T-helper 22 cell (primary cell): ENCODE measurements at places on chromosomes 12 and 14.

- no peak for DNase-seq
Measured at GRCh38 chr12:124557518-124558223, 9.7 kb downstream of the NCOR2 start.

DNA sequence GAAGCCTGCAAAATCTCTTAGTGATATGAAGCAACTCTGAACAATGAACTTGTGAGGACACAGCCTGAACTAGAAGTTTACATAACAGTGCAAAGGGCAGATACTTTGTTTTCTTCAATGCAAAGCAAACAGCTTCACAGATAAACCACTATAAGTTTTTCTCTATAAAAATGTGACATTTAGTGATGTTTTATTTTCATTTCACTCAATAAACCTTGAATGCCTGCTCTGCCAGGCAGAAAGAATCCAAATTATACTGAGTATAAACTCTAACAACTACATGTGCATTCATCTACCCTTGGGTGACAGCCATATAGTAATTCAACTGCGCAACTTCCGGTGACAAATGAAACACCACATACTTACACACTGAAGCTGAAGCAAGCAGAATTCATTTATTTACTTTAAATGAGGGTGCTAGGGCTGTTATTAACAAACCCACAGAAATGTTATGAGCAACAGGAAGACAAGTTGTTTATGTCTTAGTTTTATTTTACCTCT is 10.3 kb downstream of the DCP1B start:
- DNase-seq, result peak; percentile 13

DNA sequence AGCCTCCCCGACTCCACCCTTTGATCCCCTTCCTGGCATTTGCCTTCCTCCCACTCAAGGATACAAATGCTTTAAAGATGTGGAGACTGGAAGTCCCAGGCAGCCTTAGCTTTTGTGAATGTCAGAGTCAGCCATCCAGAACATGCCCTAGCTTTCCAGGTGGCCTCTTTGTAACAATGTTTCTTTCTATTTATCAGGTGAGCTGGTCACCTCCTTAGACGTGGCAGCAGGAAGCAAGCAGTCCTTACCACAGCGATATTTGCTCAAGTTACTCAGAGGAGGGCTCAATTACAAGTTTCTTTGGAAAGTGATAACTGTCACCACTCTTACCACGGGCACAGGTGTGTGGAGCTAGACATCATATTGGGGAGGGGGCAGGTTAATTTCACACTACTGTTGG is 4.9 kb downstream of the GALNT6 start:
- DNase-seq, result no peak

GRCh38 chr12:128365032-128365431 is 98.1 kb downstream of the TMEM132C start:
- DNase-seq, result no peak

GRCh38 chr12:1171657-1172408 is 180.8 kb downstream of the ERC1 start:
- DNase-seq, result no peak

DNA sequence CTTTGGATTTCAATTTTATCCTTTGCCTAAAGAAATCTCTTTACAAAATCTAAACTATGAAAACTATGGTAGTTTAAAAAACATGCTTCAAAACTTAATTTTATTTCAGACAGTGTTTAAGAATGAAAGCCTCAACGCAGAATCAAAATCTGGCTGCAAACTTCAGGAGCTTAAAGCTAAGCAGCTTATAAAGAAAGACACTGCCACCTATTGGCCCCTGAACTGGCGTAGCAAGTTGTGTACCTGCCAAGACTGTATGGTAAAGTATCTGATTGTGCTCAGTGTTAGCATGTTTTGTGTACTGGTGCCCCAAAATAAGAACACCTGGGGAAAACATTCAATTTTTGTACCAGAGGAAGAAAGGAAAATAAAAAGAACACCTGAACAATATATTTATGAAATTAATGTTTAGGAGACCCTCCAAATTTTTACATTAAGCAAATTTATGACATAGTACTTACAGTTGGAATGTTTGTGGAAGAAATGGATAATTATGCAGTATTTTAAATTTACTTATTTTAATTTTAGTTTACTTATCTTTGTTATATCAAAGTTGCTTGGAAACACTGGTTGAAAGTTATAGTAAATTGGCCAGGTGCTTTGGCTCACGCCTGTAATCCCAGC is 12.2 kb downstream of the UBR7 start:
- peak; percentile 16 for DNase-seq

DNA sequence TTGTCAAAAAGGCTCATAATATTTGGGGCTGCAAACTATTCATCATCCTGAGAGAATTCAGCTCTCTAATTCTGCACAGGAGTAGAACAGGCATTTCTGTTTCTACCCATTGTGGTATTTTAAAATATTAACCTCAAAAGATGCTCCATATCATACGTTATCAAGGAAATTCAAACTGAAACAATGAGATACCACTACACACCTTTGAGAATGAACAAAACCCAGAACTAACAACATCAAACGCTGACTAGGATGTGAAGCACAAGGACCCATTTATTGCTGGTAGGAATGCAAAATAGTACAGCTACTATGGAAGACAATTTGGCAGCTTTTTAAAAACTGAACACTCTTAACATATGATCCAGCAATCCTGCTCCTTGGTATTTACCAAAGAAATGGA is 171.8 kb downstream of the DUSP6 start:
- DNase-seq, result no peak

DNA sequence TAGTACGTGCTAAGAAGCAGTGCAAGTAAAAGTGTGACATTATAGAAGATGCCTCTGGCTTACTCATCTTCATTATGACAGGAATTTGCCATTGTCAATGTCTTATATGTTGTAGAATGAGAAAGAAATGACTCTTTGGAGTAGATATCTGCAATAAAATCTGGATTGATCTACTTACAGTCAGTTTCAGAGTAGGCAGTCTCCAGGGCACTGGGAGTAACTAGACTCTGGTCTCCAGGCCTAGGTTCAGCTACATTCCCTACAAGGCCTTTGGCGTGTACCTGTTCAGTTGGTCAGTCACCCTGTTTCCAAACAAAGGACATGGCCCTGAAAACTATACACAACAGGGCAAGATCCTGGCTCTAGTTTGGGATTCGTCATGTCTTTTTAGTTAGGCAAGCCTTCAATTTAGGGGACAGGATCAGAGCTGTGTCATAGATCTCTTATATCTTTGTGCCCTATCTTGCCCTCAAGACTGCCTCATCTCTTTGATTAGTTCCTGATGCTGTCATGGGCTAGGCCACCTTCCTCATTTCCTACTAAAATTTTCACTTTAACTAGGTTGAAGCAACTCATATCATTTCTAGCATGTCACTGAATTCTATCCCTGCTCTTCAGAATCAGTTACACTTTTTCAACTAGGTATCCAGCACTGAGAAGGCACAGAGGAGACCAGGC is 410.0 kb downstream of the RAD51B start:
- DNase-seq, result no peak

- no peak for DNase-seq
Measured at GRCh38 chr12:68939505-68939904, 6.5 kb upstream of the CPM start.

DNA sequence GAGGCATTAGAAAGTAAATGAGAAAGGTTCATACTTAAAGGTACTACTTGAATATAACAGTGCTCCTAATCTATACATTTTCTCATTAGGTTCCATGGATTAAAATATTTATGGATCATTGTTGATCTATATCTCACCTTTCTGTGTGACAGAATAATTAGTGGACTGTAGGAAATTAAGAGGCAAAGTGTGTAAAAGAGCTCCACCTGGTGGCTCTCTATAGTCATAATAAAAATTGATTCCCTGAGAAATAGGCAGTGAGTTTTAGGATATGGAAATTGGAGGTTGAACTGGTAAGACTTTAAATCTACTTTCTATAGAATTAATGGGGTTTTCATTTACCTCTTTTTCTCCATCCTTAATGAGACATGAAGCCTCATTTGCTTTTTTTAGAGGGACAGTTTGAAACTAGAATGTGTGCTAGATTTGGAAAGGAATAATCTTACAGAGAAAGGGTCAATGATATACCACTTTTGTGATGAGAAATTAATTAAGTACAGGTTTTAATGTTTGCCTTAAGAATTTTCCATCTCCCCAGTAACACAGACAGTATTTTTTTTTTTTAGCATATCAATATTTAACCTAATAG is 11.8 kb upstream of the DERA start:
- DNase-seq, result no peak

- no peak for DNase-seq
Measured at GRCh38 chr14:98700748-98701147, 571.2 kb downstream of the BCL11B start.

DNA sequence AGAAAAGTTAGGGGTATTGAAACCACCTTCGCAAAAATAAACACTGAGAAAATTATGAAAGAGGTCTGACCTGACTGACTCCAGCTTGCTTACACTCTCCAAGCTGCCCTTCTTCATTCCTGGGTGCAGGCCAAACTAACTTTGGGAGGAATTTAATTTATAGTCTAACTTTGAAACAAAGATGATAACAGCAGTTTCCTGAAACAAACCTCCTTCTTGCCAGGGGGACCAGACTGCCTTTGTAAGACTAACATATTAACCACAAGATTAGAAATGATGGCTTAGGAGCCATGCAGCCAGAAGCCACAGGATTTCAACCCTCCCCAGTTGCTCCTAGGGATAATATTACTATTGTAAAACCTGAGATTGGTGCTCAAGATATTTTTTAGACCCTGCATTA is 13.8 kb upstream of the EEA1 start:
- no peak for DNase-seq

GRCh38 chr14:103144085-103144484 is 20.8 kb downstream of the TNFAIP2 start:
- no peak for DNase-seq

GRCh38 chr12:11810206-11810545 is 160.7 kb downstream of the ETV6 start:
- DNase-seq, result no peak

- DNase-seq, result no peak
Measured at GRCh38 chr14:105883066-105884005, 357.0 kb downstream of the TMEM121 start.

DNA sequence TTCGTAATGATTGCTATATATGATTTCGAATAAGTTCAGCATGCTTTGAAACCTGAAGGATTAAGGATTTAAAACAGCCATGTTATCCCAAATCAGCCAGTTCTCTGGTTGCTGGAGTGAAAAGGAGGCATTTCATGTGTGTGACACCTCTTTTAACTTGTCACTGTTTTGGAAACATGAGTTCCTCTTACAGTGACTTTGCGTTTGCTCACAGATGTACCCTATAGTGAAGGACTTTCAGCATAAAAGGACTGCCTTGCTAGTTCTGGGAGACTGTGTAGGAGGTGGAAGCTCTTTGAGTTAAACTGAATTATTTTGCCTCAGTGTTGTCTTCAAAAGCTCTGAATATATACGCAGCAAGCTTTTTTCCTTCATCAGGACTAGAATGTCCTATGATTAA is 7.6 kb downstream of the RNASE11 start:
- no peak for DNase-seq

GRCh38 chr14:22506778-22507351 is 82.2 kb downstream of the DAD1 start:
- DNase-seq, result no peak

- no peak for DNase-seq
Measured at GRCh38 chr12:45669792-45670191, 59.7 kb upstream of the ARID2 start.

DNA sequence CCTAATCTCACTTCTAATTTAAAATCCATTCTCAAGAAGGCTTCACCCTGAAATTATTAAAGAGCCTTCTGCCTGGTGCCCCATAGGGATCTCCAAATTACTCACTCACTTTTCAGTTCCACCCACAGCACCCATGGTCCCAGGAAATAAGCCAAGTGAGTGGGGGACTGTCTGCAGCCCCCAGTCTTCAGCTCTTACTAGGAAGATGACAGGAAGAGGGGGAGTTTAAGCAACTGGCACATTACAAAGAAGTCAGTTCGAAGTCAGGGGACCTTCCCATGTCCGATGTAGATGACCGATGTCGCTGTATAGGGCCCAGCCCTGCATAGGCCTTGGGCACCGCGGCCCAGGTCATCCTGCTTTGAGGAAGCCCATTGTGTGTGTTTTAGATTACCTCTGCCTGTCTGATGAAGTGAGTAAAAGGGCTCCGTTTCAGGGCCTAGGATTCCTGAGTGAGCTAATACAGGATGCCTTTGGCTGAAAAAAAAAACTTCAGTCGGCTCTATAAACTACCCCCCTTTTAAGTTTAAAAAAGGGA is 1.9 kb downstream of the ACTN1 start:
- no peak for DNase-seq
